ENCODE measurements at places on chromosomes 6 and 20.

- no peak for DNase-seq
These were observed 39.2 kb upstream of the CENPW start for GRCh38 chr6:126300735-126301134.

- no peak for DNase-seq
These were observed 40.3 kb downstream of the MAP3K4 start for GRCh38 chr6:161031721-161032495.

GRCh38 chr20:59923514-59923913, 9.9 kb downstream of the SYCP2 start:
- no peak for DNase-seq

GRCh38 chr6:151387175-151387970, 4.0 kb downstream of the ZBTB2 start:
- DNase-seq = no peak
